Stimulated activated CD8-positive, alpha-beta memory T cell treated with anti-CD3 and anti-CD28 coated beads, Interleukin-7, amount 100 ng/mL, for 48 hours (primary cell): ENCODE measurements at places on chromosomes 5 and 9.

GRCh38 chr9:88818495-88819201 lies 172.6 kb upstream of the S1PR3 start:
- DNase-seq: no peak

DNA sequence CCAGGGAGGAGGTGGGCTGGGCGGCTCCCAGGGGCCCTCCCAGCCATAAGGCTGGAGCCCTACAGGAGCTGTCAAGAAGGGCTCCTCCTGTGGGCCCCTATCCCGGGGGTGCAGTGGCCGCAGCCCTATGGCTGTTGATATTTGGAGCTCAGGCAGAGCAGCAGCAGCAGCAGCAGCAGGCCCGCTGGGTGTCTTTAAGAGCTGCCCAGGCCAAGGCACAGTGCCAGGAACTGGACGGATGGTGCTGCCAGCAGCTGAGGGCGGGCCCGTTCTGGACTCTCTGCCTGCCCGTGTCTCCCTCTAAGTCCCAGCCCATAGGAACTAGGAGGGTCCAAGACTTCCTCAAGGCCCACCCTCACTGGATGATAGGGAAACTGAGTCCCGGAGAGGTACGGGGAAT lies 3.6 kb downstream of the AK1 start:
- no peak for DNase-seq

DNA sequence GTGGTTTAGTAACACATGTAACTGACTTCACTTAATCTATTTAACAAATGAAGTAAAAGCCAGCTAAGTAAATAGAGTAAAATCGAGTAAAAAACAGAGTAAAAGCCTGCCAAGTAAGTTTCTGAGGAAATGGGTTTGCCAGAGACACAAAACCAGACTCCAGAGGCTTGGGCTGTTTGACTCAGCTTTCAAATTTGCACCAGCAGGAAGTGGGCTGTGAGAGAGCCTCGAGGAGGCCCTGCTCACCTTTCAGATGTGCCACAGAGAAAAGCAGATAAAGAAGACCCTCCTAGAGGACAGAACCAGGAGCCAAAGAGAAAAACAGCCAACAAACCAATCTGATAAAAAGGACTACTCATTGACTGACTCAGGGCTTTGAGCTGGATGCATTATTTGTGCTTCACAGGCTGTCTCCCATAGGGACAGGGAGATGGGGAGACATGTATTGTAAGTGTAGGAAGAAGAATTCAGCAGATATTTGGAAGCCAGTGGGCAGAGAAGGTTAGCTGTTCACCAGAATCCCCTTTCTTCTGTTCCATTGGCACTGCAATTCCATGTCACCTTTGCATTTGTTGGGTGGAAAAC lies 14.4 kb upstream of the AMACR start:
- DNase-seq: peak; percentile 22

DNA sequence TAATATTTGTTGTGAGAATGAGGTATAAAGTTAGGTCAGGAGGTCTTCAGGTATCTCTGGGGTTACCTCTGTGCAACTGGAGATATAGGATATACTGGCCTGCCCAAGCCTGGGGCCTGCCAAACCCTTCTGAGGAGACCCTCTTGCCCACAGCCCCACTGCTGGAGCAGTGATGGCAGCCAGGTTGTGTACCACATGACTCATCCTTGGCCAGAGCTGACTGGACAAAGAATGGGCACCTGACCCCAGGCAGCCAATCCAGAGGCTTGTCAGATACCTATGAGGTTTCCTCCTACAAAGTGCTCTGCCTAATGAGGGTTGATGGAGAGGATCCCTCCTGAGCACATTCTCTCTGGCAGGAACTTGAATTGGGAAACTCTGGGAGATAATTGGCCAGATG lies 56.1 kb upstream of the TBC1D2 start:
- DNase-seq: no peak

DNA sequence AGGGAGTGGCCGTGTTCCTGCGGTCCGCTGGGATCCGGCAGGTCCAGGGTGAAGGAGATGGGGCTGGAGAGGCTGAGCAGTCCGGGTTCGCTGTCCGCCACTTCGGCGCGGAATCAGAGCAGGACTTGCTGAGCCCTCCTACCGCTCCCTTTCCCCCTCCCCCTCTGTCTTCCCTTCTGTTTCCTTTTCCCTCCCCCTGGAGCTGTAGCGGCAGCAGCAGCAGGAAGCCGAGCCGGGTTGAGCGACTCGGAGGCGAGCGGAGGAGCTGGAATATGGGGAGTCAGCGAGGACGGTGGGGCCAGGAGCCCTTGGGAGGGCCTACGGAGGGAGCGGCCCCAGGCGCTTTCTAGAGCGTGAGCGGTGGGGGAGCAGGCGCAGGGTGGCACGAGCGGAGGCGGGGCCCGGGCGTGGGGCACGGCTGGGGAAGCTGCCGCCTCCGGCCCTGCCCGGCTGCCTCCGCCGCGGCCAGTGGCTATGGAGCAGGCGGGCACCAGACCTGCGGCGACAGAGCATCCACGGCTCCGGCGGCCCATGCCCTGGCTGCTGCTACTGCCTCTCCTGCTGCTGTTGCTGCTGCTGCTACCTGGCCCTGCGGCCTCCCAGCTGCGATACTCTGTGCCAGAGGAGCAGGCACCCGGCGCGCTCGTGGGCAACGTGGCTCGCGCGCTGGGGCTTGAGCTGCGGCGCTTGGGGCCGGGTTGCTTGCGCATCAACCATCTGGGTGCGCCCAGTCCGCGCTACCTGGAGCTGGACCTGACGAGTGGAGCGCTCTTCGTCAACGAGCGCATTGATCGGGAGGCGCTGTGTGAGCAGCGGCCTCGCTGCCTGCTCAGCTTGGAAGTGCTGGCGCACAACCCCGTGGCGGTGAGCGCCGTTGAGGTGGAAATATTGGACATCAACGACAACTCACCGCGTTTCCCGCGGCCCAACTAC lies at the start of gene PCDHAC2:
Gene PCDHAC2 (plus strand): TSS at position 184 of the 933 bp plus-strand sequence. CDS start 291 bp downstream, at position 475.
- DNase-seq: no peak

GRCh38 chr5:64872044-64872443 lies 103.3 kb downstream of the CWC27 start:
- no peak for DNase-seq

DNA sequence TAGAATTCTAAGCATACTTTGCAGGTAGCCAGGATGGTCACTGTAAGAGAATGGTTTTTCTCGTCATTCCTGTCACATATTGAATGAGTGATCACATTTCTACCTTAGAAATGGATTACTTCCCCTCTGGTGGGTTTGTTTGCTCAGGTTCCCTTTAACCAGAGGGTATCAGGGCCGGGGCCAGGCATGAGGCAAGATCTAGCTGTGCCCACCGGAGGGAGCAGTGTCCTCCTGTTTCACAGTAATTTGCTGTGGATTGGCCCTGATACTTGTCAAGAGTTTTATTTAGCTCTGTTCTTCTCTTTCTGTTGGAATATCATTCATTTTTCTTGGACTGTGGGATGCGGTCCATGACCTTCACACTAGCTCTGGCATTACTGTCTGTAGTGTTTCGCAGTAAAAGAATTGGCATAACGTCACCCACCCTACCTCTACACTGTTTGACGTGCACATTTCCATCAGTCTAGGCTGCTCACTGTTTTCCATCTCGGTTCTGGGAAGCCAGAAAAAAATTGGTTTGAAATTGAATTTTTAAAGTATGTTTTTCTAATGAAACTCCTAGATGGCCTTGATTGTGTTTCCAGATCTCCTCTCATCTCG lies 42.4 kb upstream of the ZBED3 start:
- no peak for DNase-seq

DNA sequence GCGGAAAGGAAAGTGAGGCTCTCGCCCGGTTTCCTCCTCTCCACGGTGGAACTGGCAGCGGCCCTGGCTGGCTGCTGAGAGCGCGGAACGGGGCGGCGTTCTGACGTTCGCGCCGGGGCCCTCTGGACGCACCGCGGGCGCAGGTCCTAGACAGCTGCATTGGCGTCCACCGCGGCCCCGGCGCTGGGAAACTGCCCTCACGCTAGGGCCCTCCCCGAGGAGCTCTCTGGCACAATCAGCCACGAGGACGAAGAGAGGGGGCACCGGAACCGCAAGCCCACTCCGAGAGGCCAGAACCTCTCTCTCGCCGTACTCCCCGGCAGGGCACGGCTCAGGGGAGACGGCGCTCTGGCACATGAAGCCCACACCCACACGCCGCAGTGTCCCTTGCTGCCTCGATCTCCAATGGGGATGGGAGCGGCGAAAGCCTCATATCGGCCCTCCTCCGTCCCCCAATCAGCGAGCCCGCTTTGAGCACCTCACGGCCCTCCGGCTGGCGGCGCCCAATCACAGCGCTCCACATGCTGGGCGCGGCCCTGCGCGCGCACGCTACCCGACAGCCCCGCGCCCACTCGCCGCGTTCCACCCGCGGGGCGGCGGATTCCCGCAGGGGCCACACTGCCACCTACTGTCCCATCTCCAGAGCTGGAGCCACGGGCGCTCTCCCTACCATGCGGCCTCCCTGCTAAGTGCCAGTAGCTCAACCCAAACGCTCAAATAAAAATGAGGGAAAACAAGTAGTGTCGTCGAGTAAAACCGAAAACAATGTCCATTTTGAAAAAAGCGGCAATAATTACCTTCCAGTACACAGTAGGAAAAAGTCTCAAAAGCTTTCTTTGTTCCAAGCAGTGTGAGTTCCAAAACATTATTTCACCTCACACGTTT lies 11.8 kb downstream of the MRPS27 start:
- DNase-seq: peak; percentile 90

GRCh38 chr5:150671509-150672236 lies 10.6 kb downstream of the MYOZ3 start:
- no peak for DNase-seq

DNA sequence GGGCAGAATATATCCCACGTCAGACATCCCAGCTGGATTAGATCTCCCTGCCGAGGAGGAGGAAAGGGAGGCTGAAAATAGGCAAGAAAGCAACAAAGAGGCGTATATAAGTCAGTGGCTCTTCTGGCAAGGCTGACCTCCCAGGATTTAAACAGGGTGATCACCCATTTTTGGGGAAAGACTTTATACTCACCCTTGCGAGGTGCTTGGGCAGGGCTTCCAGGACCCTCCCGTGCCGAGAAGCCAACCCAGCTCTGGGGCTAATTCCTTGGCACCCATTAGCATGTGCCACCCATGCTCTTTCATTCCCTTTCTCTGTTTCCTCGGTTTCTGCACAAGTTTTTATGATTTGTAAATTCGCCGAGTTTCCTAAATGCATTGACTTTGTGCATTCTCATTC lies 230.2 kb upstream of the IRX2 start:
- DNase-seq: no peak

DNA sequence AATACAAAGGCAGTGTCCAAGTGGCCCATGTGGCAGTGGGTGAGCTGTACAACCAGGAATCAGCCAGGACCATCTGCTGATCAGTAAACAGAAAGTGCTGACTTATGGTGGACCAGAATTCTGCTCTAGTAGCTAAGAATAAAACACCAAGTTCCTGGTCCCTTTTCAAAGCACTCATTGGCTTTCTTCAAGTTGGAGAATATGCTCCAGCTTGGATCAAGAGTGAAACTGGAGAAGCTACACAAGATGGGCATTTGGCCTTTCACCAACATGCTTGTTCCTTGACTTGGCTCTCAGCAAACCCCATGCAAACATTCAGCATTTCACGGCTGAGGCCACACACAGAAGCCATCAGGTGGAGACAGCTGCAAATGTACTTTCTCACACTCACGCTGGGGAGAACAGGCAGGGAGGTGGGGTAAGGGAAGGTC lies 32.1 kb downstream of the MARCHF3 start:
- no peak for DNase-seq

GRCh38 chr5:2715856-2716255 lies 35.6 kb downstream of the IRX2 start:
- no peak for DNase-seq

DNA sequence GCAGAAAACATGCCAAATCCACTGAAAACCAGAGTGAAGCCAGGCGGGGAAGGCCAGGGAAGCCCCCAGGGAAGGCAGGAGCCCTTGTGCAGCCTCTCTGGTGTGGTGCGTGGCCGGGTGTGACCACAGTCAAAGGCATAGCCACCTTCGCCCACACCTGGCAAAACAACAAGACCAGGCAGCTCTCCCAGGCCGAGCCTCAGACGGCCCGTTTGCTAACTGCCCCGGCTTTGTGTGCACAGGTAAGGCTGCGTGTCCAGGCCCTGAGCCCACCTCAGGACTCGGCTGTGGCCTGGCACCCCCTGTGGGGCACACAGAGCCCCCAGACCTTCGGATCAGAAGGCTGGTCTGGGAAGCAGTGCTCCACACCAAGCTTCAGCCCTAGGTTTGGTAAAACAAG lies 6.1 kb downstream of the TMEM250 start:
- no peak for DNase-seq

DNA sequence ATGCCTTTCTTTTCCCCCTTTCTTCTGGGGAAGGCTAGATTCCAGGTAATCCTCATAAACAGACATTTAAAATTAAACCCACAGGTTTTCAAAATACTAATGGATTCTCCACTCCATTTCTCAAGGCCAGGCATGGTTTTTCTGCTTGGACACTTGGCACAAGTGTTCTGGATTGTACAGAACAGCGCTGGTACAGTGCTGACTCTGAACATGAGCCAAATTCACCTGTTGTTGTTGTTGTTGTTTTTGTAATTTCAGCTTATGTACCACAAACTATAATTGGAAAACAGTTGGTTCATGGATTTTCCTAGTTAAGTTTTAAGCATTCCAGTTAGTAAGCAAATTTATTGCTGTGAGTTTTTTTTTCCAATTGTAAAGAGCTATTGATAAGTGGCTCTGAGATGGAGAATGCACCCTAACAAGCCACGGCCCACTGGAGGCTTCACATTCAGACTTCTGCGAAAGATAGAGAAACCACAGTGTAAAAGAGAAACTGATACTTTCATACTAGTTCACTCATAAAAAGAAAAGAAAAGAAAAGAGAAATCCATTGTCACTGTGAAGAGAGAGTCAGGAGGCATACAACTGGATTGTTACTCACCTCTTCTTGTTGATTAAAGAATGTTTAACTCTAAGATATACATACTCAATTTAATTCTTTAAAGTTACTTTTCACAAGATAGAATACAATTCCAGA lies 16.2 kb upstream of the ITGA1 start:
- no peak for DNase-seq

- no peak for DNase-seq
Measured at GRCh38 chr9:124769549-124770358, 1.4 kb downstream of the NR6A1 start.

DNA sequence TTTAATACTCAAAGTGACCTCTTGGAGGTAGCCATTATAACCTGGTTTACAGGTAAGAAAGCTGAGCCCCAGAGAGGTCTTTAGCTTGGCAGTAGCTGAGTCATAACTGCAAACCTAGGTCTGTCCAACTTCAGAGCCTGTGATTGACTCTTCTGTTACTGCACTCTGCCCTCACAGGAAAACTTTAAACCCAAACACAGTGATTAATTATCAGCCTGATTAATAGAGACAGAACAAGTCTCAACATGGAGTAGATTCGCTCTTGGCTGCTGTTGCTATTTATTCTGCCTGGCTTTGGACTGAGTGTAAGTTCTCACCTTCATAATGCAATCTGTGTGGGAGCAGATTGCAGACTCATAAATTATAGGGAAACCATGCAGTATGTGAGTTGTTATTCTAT lies 27.4 kb upstream of the TXN start:
- DNase-seq: no peak

GRCh38 chr9:69874301-69875060 lies 53.9 kb downstream of the CFAP95 start:
- DNase-seq: no peak

DNA sequence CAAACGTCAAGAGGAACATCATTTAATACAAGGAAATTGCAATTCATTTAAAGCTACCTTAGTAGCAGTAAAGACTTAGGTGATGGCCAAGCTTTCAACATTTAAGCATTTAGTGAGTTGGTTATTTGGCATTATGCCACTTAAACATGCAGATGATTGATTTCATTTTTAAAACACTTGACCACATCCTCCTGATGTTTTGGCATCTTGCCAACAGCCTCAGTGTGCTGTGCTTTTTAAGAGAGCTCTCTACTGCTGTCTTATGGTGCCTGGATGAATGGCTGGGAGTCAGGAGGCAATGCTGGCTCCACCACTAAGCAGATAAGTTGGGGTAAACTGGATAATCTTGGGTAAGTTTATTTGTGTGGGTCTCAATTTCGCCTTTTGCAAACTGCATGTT lies 364.5 kb downstream of the MAN2A1 start:
- peak; percentile 23 for DNase-seq
